GM12865 (cell line): ENCODE measurements at places on chromosomes 7 and 10.

GRCh38 chr7:80235334-80235733 lies 100.7 kb downstream of the GNAI1 start:
- no peak for DNase-seq

DNA sequence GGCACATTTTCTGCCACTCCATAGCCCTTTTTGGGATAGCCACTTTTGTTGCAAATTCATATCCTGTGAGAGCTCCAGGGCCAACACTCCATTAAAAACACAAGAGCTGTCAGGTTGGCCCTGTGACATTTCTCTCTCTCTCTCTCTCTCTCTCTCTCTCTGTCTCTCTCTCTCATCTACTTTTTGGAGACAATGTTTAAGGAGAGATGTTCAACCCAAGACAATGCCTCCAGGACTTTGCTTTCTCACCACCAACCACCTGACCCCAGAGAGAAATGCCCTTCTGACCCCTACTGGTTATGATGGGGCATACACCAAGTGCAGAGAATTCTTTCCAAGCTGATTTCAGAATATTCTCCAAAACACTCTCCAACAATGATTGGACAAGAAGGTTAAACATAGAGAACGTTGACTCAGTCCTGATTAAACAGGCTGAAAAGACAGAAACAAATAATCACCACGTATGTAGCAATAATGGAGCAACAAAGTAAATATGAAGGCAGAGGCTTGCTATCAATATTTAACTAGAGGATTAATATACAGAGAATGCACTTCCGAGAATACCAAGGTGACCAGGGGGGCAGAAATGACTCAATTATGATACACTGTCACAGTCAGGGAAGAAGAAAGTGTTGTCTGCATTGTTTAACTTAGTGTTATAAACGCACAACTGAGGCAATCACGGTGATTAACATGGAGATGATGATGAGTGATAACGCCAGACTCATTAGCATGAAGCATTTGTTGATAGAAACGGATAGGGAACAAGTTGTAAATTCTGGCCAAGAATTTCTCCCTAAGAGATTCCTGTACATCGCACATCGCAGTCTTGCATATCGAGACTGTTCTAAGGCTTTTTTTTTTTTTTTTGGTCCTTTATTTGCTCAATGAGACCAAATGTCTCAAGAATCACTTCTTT lies 178.5 kb downstream of the NRP1 start:
- peak; percentile 42 for DNase-seq

- DNase-seq = no peak
These were observed 161.4 kb downstream of the TFEC start for GRCh38 chr7:115869190-115869589.

DNA sequence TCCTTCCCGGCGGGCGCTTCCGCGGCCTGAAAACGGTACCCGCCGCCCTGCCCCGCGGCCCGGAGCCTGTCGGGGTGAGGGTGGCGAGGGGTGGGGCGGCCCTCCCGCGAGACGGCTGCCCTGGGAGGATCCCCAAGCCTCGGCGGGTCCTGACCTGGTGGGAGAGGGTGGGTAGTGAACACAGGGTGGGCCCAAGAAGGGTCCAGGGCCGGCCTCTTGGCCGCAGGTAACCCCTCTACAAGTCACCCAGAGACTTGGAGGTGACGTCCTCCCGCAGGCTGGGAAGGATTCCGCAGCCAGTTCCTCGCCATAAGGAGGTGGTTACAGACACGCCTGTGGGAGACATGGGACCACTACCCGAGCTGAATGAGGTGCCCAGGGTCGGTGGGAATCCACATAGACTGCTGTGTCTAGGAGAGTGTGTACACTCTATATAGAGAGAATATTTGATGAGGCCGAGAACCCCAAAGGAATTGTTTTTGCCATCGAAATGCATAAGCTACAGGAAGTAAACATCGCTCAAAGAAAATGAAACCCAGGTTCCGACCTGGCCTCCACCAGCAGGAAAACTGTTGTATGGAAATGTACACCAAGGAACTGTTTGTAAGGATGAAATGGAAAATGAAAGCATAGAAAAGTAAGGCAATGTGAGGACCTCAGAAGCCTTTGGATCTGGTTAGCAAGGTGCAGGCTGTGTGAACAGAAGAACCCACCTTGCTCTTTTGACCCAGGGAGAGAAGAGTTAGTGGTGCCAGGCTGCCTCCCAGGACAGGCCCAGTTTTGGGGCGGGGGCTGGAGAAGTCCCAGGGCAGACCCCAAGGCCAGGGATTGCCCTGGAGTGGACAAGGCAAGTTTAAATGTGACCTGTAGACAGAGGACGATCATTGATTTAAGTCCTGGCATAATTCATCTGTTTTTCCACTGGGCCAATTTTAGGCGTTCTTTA lies 659 bp downstream of the OPTN start:
- DNase-seq = peak; percentile 36

DNA sequence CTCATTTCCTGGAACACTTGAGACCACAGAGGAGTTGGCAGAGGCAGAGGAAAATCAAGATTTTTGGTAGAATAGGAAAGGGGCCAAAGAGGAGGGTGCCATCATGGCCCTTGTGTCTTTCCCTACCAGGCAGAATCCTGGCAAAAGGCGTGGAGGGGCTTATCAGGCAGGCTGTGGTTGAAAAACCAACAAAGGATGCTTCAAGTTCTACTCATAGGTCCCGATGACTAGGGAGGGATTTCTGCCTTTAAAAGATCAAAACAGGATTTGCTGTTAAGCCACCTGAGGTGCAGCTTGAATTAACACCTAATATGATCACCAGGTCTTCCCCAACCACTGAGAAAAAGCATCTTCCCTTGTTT lies 45.7 kb downstream of the BPGM start:
- no peak for DNase-seq

DNA sequence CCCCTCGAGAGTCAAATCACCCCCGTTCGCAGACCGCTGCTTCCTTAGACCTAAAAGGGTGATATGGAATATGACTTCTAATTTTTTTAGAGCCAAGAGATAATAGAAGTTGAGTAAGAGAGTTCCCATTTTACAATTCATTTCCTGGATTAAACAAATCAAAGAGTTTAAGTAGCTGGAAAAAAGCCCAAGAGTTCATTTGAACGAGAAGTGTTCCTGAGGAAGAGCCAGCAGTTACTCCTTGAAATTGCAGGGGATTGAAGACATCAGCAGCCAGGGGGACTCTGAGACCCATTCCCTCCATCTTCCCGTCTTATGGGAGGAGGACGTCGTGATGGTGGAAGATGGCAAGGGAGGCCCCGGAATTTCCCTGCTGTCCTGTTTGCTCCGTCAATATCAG lies 277.0 kb downstream of the WDR11 start:
- no peak for DNase-seq

DNA sequence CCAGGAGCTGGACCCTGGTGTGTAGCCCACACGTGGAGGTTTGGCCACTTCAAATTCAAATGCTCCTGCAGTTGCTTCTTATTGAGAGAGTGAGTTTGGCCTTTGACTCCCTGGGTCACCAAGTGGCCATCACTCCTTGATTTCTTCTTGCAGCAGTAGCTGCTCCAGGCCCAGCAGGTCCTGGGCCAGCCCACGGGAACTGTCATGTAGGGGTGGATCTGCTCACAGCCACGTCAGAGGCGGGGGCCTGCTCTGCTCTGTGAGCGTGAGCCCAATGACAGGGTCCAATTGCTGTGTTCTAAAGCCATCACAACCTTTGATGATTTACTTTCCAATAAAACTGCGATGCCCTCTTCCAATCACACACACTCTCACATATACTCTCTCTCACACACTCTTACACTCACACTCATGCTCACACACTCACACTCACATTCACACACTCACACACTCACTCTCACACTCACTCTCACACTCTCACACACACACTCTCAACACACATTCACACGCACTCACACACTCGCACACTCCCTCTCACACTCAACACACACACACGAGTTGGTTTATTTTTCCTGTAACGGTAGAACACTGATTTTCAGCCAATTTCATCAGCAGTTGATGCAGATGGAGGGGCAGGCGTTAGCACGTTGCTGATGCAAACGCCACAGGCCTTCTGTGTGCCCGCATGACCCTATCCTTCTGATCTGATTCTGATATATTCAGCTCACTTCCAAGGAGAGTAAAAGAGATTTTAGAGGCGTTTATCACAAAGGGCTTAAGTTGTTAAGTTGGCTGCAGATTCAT lies 210.7 kb upstream of the PPP2R2D start:
- DNase-seq = no peak

- no peak for DNase-seq
These were observed 1107.2 kb downstream of the NRG3 start for GRCh38 chr10:82982110-82982608.

DNA sequence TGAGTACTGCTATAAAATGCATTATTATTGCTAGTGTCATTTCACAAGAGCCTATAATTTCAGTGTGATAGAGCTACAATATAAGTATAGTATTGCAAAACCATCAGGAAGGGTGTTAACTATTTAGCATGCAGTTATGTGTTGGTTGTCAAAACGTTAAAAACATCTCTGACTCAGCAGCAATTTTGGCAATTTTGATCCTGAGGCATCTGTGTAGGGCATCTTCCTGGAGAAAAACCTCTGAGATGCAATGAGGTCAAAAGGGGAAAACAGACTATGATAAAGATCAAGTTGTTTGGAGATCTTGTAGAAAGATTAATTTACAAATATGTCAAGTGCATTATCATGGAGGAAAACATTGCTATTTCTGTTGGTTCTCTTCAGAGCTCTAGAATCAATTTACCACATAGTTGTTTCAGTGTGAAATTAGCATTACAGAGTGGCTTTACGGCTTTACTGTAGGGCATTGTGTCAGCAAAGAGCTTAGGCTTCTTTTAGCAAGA lies 5.3 kb downstream of the CFTR start:
- DNase-seq = no peak

DNA sequence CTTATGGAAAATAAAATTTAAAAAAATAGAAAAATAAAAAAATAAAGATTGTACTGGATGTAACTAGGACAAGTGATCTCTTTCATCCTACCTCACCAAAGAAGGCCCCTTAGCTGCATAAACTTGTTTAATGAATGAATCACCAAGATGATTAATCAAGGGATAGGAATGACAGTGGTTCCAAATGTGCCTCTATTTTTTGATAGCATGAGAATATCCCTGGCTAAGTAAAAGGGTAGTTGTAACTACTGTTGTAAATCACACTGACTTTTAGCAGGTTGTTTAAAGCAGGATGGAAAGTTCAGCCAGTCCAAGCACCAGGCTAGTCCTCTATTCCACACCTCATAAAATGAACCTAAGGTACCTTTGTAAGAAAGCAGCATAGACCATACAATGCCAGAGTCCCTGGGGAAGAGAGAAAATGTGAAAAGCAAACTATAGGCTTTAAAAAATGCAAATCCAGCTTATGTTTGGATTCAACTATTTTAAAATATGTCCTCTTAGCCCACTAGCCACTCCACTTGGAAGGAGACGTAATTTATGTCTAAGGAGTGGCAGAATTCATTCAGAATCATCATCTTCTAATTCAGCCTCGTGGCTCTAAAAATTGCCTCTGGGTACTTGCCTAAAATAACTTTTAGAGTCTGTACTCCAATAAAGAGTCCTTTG lies 126.8 kb downstream of the SKIDA1 start:
- no peak for DNase-seq

DNA sequence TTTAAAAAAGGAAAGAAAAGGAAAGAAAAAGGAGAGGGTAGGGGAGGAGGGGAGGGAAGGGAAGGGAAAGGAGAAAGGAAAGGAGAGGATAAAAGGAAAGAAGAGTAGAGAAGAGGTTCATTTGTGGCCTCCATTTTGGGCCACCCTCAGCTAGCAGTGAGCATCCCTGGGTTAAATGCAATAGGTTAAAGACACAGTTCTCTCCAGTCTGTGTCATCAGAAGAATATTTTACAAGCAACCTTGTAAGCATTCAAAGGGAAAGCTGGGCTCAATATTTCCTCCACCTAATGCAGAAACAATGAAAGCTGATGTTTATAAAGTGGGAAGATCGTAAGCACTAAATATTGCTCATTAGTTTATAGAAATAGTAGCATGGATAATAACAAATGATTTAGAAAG lies 219.1 kb upstream of the PITRM1 start:
- DNase-seq = no peak

- no peak for DNase-seq
These were observed 103.8 kb upstream of the AHR start for GRCh38 chr7:17194656-17195055.

DNA sequence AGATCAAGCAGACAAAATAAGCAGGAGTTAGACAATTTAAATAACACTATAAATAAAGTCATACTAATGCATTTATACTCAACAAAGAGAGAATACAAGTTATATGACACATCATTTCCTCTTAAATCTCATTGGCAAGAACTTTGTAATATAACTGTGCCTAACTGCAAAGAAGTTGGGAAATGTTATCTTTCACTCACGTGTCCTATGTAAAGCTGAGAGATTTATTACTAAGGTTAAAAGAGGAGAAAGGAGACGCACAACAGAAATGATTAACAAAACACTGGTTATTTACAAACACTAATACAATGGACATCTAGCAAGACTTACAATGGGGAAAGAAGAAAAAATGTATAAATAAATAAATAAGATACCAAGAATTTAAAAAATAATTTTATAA lies 12.7 kb upstream of the TMEM273 start:
- no peak for DNase-seq

- no peak for DNase-seq
These were observed 64.6 kb downstream of the SEM1 start for GRCh38 chr7:96645084-96645483.

DNA sequence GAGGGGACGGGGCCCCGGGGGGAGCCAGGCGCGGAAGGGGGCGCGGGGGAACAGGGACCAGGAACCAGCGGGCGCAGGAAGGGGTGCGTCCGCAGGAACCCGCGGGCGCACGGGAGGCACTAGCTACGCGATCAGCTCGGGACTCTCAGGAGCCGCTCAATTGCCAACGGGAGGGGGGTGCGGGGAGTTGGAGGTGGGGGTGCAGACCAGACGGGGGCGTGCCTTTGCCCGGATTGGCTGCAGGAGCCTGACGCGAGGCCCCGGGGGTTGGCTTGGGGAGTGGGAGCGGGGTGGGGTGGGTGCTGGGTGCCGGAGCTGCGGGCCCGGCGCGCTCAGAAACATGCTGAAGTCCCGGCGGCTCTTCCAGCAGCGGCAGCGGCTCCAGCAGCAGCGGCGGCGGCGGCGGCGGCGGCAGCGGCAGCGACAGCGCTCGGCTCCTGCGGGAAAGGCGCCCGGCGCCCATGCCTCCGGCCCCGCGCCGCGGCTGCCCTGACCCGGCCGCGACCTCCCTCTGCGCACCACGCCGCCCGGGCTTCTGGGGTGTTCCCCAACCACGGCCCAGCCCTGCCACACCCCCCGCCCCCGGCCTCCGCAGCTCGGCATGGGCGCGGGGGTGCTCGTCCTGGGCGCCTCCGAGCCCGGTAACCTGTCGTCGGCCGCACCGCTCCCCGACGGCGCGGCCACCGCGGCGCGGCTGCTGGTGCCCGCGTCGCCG lies at the start of gene ADRB1:
TSS of gene ADRB1 (plus strand) at position 335 of the 715 bp plus-strand sequence. CDS start at position 602, 267 bp downstream.
- peak; percentile 90 for DNase-seq

- no peak for DNase-seq
These were observed 137.9 kb upstream of the CCDC6 start for GRCh38 chr10:60044242-60044641.

DNA sequence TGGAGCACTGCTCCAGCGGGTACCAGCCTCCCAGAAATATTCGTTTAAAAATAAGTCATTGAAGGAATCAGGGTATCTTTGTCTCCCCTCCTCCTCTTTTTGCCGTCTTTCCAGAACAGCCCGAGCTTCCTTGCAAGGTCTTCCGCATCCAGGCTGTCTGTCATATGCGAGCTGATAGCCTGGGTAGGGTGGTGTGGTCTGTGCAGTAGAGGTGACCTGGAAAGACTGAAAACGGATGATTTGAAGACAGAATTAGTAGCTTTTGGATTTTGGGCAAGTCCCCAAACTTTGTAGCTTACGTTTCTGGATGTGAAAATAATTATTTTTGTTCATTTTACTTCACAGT lies 480 bp downstream of the VPS50 start:
- DNase-seq = peak; percentile 25

- DNase-seq = no peak
These were observed 4.1 kb upstream of the ADCK2 start for GRCh38 chr7:140668641-140669040.

- DNase-seq = no peak
These were observed 65.6 kb upstream of the ADO start for GRCh38 chr10:62738916-62739315.
